ENCODE measurements at places on chromosomes 12 and 14.

DNA sequence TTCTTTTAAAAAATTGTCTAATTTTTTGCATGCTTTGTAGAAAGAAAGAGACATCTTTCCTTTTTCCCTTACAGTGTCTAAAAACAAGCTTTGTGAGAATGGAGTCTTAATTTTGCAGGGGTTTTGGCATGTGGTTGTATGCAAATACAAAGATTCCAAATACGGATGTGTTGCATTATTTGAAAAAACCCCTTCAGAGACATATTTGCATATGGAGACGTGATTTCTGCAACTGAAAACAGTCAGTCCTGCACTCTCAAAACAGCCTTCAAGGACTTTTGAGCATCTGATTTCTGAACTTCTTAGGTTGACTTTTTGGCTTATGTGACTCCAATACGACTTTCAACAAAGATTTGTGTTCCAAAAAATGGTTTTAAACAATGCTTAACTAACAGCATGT, 7.8 kb downstream of the IRAK3 start:
- no peak for DNase-seq

GRCh38 chr14:103214461-103214958, 91.2 kb downstream of the TNFAIP2 start:
- no peak for DNase-seq

DNA sequence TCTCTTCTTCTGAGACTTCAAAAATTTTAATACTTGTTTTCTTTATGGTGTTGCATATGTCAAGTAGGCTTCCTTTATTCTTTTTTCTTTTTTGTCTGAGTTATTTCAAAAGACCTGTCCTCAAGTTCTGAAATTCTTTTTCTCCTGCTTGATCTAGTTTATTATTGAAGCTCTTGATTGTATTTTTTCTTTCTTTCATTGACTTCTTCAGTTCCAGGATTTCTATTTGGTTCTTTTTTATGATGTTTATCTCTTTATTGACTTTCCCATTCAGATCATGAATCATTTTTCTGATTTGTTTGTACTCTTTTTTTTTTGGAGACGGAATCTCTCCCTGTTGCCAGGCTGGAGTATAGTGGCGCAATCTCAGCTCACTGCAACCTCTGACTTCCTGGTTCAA, 34.1 kb downstream of the IFT43 start:
- no peak for DNase-seq

DNA sequence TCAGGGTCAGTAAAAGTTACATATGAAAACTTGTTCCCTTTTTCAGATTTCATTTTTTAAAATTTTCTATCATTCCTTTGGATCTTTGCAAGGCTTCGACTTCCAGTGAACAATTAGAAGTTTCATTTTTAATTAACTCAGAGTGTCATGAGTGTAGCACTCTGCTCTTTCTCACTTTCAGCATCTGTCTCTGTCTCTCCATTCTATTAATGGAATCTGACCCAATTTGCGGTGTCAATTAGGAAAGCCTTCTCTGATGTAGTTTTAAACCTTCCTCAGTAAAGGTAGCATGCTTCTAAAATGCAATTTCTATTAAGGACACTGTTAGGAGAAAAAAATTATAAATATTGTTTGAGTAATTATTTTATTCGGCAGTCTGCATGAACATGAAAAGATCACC, 68.3 kb downstream of the SLC38A1 start:
- no peak for DNase-seq

GRCh38 chr12:53872367-53872766, 66.3 kb upstream of the HOXC13 start:
- no peak for DNase-seq

- DNase-seq: no peak
Measured at GRCh38 chr12:118581371-118581770, 205.0 kb downstream of the SUDS3 start.

DNA sequence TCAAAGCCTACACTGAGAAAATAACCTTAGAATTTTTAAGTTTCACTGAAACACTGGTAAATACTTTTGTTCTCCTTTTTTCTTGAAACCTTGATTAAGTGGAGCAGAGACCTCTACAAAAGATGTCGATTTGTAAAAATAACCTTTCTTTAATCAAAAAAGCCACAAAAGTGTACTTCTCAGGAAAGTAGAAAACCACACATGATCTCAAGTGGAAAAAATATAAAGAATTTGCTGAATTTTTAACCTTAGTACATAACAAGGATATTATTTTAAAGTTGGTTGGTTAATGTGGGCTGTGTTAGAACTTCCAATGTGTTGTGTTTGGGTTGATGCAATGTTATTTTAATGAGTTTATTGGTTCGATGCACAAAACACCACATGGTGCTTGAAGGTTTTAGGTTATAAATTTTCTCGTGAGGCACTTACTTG, 8.6 kb downstream of the LGR5 start:
- no peak for DNase-seq

GRCh38 chr14:75223664-75224154, 47.3 kb upstream of the TMED10 start:
- DNase-seq: no peak

DNA sequence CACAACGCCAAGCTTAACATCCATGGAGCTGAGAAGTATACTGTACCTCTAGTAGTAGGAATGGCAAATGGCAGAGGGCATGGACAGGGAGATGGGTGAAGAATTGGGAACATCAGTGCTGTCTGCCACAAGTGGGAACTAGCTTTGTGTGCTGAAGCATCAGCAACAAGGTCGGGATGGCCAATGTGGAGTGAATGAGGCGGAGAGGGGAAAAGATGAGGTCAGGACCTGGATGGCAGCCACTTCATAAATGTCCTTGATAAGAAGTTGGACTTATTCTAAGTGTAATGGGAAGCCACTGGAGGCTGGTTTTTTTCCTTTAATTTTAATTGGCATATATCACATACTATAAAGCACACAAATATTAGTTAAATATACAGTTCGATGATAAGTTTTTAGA, 21.9 kb upstream of the CLMN start:
- no peak for DNase-seq

DNA sequence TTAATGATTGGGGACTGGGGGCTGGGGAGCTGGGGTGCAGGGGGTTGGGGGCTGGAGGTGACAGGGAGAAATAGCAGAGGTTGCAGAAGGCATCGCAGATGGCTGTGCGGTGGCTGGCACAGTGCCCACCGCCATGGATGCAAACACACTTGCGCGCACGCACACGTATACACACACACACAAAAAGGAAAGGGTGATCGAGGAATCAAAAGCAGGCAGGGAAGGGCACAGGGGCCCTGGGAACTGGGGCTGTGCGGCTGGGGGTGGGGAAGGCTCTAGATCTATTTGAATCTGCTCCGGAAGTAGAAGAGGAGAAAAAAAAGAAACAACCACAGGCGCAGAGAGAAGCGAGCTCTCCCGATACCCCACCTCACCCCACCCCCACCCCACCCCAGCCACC, 39.4 kb downstream of the ZFHX2 start:
- no peak for DNase-seq

DNA sequence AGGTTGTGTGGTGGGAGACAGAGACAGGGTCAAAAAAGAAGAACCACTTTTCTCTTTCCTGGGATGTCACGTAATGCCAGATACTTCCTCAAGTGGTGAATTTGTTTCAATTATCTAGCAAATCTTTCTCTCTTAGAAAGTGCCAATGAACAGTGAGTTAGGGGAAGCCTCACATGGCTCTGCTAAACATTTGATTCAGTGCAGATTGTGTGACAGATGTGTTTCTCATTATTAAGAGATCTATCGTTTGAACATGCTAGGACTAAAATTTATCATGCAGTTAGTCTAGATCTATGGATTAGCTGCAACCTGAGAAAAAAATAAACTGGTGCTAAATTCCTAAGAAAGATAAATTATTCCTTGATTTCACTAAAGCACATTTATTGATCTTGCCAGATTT, 247.8 kb downstream of the MDGA2 start:
- no peak for DNase-seq

GRCh38 chr12:3777206-3777809, 24.4 kb upstream of the CRACR2A start:
- DNase-seq: no peak

- no peak for DNase-seq
Measured at GRCh38 chr12:20211981-20212421, 156.3 kb upstream of the PDE3A start.

DNA sequence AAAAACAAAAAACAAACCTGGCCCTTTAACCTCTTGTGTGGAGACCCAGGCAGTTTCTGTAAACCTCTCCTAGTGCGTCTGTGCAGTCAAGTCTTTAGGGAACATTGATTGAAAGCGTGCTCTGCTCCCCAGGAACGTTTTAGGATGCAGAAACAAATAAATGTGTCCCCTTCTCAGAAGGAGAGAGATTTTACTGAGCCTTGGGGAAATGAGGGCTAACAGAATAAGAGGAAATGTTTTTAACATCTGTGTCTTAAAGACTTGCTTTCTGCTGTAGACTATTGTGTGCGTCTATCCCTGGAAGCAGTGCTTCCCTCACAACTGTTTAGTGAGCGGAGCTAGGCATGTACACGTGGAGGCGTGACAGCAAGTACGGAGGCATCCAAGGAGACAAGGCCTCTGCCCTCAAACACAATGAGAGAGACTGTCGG, 54.3 kb downstream of the TECPR2 start:
- no peak for DNase-seq

DNA sequence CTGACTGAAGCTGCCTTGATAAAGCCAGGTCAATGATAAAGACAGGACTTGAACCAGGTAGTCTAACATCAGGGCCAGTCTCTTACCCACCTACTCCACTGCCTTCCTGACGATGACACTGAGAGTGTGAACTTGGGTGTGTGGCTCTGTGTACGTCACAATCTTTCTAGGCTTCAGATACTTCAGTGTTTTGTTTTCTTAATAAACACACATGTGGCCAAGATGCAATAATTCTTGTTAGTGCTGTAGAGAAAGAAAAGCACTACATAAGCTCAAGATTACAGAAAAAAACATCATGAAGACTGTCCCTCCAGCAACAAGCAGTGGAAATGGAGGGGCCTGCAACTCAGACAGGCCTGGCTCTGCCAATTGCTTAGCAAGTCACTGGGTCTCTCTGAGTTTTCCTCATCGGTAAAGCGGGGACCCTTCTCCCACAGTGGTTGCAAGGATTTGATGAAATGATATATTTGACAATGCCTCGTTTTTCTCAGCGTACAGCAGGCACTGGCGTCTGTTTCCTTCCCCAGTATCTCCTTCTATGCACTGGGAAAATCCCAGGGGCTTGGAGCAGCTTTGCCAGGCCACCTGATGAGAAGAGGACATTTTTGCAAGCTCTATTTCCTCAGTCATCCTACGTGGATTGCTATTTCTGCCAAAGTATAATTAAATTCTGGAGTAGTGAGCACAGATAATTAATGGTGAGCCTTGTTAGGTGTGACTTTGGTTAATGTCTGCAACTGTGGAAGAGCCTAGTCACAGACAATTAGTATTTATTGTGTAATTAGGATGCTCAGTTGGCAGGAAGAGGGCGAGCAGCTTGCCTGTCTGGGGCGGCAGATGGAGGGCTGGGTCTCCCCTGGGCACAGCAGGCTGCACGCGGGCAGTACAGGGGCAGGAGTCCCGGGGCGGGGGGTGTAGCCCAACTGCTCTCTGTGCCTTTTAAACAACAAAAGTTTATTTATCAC, 55.8 kb upstream of the CHGA start:
- DNase-seq: no peak

- no peak for DNase-seq
Measured at GRCh38 chr12:111330800-111331752, 37.8 kb downstream of the PHETA1 start.

GRCh38 chr14:104464907-104465306, 114.7 kb upstream of the C14orf180 start:
- DNase-seq: no peak

- no peak for DNase-seq
Measured at GRCh38 chr14:73209953-73210352, 27.4 kb upstream of the PAPLN start.

Data from stimulated activated CD8-positive, alpha-beta memory T cell treated with anti-CD3 and anti-CD28 coated beads, Interleukin-4, amount 100 ng/mL, for 1 hour (primary cell).